ENCODE measurements at places on chromosomes 16 and 17. TPM values are rescaled to one million over a fixed set of nuclear protein-coding genes. Genes with fewer than 3 reads are reported as not detected.

DNA sequence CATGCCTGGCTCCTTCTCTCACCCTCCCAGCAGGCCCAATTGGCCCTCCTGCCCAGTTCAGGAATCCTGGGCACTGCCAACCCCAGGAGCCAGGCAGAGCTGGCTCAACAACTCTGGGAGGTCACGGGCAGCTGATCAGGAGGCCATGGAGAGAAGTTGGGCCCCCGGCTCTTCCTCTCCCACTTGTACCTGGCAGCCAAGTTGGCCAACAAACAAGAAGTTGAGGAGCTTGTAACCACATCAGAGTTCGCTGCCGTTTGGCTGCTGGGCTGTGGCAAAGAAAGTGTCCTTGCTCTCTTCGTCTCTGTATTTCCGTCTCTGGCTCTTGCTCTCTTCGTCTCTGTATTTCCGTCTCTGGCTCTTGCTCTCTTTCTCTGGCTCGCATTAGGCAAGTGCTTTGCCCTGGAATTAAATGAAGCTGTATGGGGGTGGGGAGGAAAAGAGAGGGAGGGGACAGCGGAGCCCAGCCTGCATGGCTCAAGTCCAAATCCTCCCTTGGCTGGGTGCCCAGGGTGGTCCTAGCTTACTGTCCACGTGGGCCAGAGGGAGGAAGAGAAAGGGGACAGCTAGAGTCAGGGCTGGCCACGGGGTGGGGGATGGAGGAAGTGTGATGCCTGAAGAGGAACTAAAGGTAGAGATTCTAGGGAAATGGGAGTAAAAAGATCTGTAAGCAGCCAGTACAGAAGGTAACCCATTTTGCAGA lies 7.8 kb upstream of the TMEM132E start:
- DNase-seq: no peak

CCR7 gene
- not detected for total RNA-seq

TRIM16 gene
- 45.5 TPM for total RNA-seq

TBX6 gene
- total RNA-seq: 0.60 TPM

DNA sequence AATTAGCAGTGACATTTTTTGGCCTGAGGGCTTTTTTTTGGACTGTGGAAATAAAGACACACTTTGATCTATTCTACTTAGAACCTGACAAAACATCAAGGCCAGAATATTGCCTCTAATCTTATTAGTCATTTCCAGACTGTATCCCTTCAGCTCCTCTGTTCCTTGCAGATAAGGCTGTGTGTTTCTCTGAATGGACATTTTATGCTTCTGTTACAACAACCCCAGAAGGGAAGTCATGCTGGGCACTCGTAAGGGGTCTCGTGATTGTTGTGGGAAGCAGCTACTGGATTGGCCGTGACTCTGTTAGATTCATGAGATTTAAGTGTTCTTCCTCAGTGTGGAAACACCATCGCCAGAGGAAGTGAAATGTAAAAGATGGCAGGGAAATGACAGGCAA lies 31.6 kb upstream of the HS3ST2 start:
- peak; percentile 71 for DNase-seq

DNA sequence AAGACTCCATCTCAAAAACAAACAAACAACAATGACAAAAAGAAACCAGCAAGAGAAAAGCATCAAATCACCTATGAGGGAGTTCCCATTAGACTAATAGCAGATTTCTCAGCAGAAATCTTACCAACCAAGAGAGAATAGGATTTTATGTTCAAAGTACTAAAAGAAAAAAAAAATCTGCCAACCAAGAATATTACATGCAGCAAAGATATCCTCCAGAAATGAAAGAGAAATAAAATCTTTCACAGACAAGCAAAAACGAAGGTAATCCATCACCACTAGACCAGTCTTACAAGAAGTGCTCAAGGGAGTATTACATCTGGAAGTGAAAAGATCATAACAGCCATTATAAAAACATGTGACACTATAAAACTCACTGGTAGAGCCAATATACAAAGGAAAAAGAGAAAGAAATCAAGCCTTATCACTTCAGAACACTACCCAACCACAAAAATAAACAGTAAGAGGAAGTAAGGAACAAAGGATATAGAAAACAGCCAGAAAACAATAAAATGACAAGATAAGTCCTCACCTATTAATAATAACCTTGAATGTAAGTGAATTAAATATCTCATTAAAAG lies 66.3 kb downstream of the STX8 start:
- peak; percentile 21 for DNase-seq

- no peak for DNase-seq
These were observed 53.2 kb downstream of the MSI2 start for GRCh38 chr17:57309479-57309878.

CNTD1 gene
- not detected for total RNA-seq

- DNase-seq: no peak
These were observed 30.6 kb downstream of the DNAH9 start for GRCh38 chr17:11628831-11629230.

- no peak for DNase-seq
These were observed 29.9 kb upstream of the ENDOV start for GRCh38 chr17:80385046-80385445.

- no peak for DNase-seq
These were observed 19.4 kb downstream of the CD300A start for GRCh38 chr17:74485841-74486240.

DNA sequence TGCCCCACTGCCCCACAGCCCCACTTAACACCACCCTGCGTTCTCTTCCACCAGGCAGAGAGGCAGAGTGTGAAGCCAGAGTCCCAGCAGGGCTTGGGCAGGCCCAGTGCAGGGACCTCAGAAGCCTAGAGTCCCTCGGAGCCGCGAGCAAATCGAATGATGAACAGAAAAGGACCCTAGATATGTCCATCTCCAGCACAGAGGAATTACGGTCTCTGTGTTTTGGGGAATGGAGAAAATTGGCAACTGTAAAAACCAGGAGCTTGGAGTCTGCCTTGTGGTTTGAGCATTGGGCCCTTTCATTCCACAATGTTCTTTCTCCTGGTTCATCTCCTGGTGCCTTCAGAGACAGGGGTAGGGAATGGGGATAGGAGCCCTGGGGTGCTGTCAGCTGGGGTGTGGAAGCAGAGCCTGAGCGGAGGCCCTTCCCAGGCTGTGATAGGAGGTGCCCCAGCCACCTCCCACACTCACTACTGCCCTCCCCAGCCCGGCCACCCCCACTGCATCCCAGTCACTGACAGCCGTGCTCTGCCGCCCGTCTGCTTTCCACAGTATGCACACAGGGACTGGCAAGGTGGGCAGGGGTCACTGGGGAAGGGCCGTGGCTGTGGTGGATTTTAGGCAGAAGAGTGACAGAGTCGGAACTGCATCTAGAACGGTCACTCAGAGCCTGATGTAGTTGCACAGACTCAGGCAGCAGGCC lies 26.7 kb downstream of the TBX4 start:
- no peak for DNase-seq

- DNase-seq: no peak
These were observed 35.1 kb downstream of the TLE7 start for GRCh38 chr16:71406724-71407123.

TMEM88 gene
- total RNA-seq: 39.2 TPM

DNA sequence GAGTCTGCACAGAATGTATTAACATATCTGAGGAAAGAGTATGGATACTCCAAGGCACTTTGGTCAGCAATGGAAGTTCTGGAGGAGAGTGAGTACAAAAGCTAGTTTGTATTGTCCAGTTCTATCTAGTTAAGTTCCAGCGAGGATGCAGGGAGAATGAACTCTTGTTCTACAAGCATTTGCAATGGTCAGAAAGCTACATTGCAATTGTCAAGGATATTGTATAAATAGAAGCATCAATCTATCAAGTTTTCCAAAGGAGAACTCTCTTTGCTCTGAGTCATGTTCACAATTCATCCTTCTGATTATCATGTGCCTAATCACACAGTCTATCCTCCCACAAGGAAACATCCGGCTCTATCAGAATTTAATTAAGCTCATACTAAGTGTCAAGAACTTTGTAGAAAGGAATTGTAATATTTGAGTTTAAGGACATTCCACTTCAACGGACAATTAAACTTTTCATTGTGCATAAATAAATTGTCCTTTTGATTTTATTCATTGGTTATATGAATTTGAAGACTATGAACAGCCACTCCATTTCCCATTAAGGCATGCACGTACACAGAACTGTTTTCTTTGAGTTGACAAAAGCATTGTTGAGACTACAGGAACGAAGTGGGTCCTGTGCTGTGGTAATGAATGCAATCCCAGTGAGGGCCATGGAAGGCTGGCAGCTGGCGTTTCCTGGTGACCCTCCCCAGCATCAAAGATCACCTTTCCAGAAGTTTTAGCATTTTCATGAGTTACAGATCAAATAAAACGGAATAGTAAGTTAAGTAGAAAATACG lies 973.5 kb upstream of the GOT2 start:
- no peak for DNase-seq

DNA sequence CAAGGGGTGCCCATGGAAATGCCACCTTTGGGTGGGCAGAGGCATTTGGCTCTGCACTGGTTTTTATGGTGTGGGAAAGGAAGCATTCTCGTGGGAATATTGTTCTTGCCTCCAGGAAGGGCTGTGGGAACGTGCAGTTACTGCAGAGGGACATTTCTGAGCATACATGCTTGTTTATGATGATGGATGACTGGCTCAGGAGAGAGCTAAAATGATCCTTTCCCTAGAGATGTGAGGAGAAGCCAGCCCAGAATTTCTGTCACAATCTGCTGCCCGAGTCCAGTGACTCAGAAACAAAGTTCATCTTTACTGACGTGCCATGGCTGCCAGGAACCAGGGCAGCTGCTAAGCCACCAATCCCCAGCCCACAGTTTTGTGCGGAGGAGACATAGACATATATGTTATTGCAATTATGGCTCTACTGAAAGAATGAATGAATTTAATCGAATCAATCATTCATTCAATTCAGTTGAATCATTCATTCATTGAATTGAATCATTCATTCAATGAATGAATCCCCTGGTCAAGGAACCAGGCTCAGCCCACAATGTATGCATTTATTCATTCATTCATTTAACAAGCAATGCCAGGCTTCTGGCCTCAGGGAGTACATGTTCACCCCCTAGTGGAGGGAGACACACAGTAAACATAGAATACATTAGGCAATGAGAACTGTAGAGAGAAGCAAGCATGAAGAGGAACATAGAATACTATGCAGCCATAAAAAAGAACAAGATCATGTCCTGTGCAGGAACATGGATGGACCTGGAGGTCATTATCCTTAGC lies 414.4 kb upstream of the HSBP1 start:
- DNase-seq: no peak

DNA sequence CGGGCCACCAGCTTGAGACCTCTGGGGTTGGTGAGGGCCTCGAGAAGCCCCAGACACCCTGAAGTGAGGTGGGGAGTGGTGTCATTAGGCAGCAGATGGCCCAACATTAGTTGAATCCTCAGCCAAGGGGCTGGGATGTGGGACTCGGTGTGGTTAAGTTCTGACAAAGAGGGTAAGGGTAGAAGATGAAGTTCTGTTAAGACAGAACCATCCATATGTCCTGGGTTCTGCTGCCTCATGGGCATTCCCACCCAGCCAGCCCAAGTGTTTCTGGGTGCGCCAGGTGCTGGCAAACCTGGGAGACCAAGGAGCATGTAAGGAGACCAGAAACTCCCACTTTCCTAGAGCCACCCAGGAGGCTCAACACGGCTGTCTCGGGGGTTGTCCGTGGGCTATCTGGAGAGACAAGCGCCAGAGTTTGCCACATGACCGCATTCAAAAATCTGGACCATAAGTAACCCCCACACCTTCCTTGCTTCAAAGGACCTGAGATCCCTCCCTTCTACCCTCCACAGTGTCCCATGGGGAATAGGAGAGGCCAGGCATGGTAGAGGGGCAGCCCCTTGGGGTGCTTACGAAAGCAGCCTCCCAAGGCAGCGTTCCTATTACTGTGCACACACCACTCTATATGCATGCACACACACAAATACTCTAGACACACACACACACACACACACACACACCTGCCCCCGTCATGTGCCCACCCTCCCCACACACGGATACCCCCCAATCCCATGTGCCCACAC lies 128.7 kb downstream of the C16orf78 start:
- no peak for DNase-seq

KCNAB3 gene
- total RNA-seq: 2.4 TPM

- no peak for DNase-seq
These were observed 165.1 kb downstream of the XYLT1 start for GRCh38 chr16:17305694-17306093.

SEPTIN1 gene
- total RNA-seq: 1.2 TPM

DNA sequence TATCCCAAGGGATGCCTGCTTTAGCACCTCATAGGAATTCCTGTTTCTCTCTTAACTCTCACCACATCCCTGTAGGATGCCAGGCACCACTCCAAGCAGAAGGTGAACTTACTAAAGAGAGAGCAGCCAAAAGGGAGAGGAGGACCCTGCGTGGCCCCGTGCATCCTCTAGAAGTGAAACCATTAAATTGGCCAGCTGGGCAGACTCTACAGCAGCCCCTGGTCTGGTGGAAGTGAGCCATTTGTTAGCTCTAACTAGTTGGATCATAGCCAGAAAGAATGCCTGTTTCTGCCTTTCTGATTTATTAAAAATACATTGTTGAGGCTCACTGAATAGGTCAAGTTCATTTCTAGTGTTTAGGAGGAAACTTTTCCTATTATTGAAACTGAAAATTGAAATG lies 22.3 kb downstream of the TMEM11 start:
- DNase-seq: peak; percentile 71

ICAM2 gene
- 586 TPM for total RNA-seq

TBC1D26 gene
- total RNA-seq: not detected

GRCh38 chr16:2987833-2988232 lies 7.6 kb upstream of the PKMYT1 start:
- DNase-seq: no peak

- DNase-seq: no peak
These were observed 31.5 kb downstream of the SALL1 start for GRCh38 chr16:51119556-51119955.

DNA sequence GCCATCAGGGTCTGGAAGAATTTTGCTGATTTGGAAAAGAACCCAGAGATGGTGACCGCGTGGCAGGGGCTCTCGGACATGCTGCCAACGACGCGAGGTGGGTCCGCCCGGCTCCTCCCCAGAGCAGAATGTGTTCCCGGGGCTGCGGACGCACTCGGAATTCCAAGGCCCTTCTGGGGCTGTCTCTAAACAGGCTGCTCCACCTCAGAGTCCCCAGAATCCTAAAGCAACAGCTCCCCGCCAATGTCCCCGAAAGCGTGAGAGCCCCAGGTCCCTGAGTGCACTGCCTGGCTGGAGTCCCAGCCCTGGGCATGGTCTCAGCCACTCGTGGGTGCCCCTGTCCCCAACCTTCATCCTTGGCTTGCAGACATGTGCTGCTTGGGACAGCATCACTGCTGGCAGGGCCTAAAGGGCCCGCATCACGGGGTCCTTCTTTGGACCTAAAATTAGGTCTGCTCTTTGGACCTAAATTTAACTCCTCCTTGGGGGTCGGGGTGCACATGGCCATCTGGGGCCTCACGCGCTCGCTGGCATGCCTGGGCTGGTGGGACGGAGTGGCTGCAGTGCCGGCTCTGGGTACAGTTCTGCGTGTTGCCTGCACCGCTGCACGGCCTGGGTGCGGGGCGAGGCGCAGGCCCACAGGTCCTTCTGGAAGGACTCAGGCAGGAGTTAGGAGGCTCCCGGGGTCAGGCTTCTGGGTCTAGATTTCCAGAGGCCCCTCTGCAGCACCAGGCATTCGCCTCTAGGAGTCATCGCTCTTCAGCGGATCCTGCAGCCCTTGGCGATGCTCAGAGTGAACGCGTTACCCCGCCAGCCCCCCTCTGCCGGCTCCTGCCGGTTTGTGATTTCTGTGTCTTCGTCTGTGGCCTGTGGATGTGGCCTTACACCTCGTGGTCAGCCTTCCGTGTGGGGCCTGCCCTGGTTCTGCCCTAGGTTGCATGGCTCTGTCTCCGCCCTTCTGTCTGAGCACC lies 41.9 kb upstream of the CHMP6 start:
- no peak for DNase-seq

GRCh38 chr16:48194828-48195556 lies 39.2 kb upstream of the ABCC12 start:
- DNase-seq: peak; percentile 5

CCDC137 gene
- 32.2 TPM for total RNA-seq

Measured in endothelial cell of umbilical vein (primary cell).